NK-92 treated with Interleukin-12 subunit alpha and Interleukin-12 subunit beta, amount 100 ng/mL, for 24 hours (cell line): ENCODE measurements at places on chromosomes 3 and 15.

GRCh38 chr15:36643551-36643950 is 64.1 kb downstream of the CDIN1 start:
- no peak for DNase-seq

GRCh38 chr15:56042982-56043980 is 49.9 kb upstream of the NEDD4 start:
- no peak for DNase-seq

DNA sequence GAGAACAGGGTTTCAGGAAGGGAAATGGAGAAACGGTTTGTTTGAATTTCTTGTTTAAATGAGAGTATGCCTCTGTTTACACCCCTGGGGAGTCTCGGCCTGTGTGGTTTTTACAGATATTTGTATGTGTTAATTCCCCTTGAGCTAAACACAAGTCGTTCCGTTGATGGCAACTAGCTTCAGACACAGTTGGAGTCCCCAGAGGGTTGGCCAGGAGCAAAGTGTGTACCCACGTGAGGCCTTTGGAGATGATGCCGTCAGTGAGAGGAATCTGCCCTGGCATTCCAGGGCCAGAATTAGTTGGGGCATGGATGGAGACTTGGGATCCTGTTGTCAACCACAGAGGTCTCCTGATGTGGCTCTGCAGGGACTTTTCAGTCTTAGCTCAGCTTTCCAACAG is 44.0 kb downstream of the CEMIP start:
- DNase-seq = no peak

DNA sequence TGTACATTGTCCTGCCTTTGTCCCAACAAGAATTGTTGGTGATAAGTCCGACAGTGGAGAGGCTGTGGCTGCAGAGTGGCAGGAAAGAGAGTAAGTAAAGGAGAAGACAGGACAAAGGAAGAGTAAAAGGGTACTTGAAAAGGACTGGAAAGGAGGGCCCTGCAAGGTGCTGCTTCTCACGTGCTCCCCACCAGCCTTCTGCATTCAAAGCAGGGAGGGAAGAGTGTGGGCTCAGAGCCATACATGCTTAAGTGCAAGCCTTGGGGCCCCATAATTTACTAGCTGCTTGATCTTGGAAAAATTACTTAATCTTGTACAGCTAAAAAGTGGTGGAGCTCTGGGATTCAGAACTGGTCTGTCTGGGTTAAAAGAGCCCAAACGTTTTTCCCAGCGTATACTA is 29.9 kb downstream of the MME start:
- no peak for DNase-seq

GRCh38 chr3:120071259-120071658 is 23.0 kb downstream of the GSK3B start:
- no peak for DNase-seq

GRCh38 chr3:23540600-23540999 is 265.2 kb upstream of the UBE2E1 start:
- DNase-seq = no peak

DNA sequence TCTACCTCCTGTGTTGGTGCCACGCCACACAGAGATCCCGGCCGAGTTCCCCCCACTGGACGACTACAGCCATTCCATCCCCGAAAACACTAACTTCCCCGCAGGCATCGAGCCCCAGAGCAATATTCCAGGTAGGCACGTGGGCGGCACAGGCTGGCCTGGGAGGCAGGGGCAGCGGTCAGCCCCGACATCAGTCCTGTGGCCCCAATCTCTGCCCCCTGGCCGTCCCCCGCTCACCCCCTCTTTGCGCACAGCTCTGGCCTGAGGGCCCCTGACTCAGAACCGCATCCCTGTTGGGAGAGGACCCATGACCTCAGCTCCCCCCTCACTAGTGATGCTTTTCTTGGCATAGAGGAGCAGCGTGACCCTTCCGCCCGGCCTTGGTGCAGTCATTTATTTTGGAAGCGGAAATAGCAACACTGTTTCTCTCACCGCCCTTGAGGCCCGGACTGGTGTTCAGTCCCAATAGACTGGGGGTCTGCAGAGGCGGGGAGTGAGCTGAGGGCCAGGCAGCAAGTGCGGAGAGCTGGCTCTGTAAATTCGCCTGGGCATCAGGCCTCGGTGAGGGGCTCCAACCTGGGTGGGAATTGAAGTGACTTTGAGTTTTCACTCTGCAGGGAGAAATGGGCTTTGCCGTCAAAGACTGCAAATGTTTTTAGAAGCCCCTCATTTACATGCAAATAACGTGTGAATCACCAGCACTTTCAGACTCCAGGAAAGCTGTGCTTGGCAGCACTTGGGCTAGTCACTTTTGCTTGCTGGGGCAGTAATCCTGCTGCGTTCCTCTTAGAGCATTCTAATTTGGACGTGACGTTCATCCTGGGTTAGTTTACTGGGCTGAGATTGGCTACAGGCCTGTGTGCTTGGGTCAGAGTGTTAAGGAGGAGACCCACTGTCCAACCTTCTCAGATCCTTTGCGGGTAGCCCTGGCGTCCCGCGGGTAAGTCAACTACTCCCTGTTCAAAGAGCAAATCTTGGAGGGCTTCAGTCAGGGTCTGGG is 88.9 kb downstream of the AAGAB start:
- DNase-seq = no peak

DNA sequence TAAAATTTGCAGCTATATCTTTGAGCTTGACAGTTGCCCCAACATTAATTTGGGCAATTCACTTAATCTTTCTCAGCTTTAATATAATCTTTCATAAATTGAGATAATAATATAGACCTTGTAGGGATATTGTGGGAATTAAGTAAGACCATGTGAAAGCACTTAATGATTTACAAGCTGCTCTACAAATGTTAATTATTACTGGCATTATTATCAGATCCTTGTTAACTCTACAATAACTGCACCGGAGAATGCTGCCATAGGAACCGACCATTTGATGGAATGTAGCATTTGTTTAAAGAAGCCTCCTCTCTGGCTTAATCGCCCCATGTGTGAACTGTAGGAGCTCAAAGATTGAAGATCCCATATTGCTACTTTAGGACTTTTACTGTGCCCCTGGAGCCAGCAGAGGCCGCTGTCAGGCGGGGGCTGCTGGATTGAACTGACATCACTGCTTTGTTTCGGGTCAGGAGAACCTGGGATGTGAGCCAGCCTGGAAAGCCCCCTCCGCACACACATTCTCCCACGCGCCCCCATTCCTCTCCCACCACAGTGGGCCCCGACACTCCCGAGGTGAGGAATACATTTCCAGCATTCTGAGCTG is 154.2 kb upstream of the TNIK start:
- peak; percentile 1 for DNase-seq
